GM03348 (cell line): ENCODE measurements at places on chromosomes 1 and 21.

- peak; percentile 18 for DNase-seq
These were observed 1.5 kb downstream of the ITSN1 start for GRCh38 chr21:33643658-33644311.

GRCh38 chr1:198352975-198353695 lies 187.3 kb downstream of the ATP6V1G3 start:
- DNase-seq, result no peak

DNA sequence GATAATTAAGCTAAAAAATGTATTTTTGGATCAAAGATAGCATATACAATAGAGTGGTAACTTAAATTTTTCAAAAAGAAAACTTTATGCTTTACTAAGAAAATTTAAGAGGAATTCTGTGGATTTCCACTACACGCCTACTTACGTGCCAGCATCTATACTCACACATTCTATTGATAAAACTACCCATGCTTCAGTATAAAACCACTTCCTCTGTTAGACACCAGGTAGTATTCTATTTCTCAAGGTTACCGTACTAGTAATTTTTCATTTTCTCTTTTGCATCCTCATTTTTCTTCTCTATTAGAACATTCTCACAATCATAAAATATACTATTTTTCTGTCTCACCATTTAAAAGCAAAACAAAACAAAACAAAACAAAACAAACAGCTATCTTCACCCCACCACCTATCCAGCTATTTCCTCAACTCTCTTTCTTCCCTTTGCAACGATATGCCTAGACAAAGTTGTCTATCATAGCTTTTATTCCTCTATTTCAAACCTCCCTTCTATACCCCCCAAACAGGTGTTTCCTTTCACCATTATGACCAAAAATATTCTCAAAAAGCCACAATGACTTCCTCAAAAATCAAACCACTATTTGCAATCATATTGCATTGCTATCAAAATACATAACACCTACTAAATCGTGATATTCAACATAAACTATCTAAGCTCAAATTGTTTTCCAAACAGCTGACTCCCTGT lies 1652.0 kb downstream of the MRPL39 start:
- DNase-seq, result no peak

GRCh38 chr1:238621405-238621804 lies 730.7 kb upstream of the ZP4 start:
- no peak for DNase-seq

DNA sequence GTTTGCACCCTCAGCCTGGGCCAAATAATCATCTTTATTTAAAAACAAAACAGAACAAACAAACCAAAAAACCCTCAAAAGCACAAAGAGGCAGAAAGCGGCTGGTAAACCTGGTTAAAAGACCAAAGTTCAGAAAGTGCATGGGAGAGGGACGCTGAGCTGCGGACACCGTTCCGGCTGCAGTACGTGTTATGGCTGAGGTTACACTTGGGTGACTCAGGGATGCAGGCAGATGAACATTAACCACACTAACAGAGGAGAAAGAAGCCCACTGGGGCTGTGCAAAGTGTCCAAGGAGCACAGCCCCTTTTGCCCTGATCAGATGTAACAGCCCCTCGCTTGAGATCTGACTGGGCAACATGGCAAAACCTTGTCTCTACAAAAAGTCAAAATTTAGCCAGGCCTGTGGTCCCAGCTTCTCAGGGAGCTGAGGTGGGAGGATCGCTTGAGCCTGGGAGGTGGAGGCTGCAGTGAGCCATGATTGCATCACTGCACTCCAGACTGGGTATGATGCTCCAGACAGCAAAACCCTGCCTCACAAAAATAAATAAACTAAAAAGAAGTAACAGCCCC lies 28.3 kb downstream of the GPR157 start:
- DNase-seq, result no peak

DNA sequence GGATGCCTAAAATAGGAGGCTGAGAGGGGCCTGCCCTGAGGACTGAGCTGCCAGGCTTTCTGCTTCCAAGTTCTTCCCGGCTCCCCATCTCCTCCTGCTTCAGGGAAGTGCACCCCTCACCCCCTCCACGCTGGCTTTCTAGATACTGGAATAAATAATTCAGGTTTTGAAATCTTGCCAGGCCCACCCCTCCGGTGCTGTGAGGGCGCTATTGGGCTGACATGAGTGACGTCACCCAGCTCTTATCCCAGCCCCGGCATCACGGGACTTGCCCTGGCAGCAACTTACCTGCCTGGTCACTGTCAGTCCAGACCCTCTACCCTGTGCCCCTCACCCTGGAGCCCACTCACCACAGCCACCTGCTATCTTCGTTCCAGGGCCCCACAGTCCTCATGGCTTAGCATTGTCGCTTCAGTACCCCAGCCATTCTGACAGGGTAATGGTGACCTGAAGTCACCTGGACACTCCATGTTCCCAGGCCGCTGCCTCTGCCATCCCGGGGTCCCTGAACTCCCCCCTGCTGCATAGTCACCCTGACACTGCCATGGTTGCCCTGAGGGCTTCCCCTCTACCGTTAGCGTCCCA lies 819 bp upstream of the GPR3 start:
- DNase-seq, result peak; percentile 59

DNA sequence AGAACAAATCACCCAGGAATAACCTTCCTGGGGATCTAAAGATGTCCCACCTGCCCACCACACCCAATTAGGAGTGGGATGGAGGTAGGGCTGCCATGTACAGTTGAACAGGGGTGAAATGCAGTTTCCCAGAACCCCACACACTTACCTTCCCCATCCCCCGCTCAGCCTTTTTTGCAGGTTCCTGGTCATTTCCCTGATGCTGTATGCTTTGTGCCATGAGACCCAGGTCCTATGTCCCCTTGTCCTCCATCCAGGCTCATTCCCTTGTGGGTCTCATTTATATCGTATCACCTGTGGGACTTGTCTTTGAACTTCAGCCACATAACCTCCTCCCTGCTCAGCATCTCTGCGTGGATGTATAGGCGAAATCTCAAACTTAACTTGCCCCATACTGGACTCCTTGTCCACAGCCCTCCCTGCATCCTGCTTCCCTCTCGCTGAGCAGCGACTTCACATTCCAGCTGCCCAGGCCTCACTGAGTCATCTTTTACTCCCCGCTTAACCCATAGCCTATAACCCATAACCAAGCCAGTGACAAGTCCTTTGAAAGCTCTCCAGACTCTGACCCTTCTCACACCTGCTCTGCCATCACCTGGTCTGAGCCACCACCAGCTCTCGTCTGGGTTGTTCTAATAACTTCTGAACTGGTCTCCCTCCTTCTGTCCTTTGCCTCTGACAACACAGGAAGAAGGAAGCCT lies 4.7 kb downstream of the LDLRAD2 start:
- peak; percentile 57 for DNase-seq

DNA sequence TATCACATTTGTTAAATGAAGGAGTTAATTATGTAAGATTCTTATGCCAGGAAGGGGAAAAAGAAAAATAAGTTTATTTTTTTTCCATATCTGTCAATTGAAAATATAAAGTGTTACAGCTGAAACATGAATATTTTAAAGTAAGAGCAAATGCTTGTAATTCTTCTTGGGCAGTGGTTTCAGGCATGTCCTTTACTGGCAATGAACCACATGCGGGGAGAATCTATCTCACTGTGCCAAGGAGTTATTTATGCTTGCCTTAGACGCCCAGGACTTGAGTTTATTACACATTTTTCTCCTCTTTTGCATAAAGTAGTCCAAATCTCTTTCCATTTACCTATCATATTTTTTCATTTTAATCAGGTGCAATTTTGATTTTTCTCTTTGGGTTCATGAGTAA lies 207.8 kb upstream of the NRIP1 start:
- peak; percentile 23 for DNase-seq

DNA sequence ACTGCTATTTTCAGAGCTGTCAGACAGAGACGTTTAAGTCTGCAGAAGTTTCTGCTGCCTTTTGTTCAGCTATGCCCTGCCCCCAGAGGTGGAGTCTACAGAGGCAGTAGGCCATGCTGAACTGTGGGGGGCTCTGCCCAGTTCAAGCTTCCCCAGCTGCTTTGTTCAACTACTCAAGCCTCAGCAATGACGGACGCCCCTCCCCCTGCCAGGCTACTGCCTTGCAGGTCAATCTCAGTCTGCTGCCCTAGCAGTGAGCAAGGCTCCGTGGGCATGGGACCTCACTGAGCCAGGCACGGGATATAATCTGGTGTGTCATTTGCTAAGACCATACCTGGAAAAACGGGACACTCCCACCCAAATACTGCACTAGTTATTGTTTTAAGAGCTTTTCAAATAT lies 219.7 kb downstream of the BRINP3 start:
- DNase-seq, result no peak

- no peak for DNase-seq
These were observed at the start of gene B3GALT6 for GRCh38 chr1:1232208-1232795. Gene B3GALT6 (plus strand): TSS chr1:1232237. CDS start chr1:1232279, 42 bp downstream.

GRCh38 chr21:20698585-20698984 lies 299.6 kb upstream of the NCAM2 start:
- no peak for DNase-seq

DNA sequence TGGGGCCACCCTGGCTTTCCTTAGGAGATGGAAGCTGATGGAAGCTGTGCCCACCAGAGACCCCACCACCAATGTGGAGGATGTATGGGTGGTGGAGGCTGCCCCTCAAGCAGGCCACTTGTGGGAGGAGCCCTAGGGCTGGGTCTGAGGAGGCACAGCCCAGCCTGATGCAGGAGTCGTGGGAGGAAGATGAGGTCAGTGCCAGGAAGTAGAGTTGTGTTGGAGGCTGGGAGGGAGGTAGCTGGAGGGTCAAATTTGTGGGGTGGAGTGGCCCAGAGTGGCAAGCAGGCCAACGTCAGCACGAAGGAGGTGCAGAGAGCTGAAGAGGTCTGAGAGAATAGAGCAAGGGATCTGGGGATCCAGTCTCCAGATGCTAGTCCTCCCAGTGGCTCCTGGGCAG lies 119.0 kb upstream of the USP24 start:
- no peak for DNase-seq

DNA sequence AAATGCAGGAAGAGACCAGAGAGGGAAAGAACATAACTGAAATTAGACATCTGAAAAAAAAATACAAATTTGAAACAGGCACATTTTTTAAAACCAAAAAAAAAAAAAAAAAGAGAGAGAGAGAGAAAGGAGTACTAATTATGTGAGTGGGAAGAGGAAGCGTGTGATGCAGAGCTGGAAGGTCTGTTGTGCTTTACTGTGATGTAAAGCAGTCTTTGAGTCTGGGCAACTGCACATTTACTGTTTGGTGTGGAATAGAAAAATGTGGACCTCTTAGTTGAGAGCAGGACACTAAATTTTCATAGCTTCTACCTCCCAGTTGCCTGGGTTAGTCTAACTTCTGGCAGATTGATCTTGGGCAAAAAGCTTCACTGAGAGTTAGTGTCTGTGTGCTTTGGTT lies 16.5 kb downstream of the LHX9 start:
- DNase-seq, result no peak

DNA sequence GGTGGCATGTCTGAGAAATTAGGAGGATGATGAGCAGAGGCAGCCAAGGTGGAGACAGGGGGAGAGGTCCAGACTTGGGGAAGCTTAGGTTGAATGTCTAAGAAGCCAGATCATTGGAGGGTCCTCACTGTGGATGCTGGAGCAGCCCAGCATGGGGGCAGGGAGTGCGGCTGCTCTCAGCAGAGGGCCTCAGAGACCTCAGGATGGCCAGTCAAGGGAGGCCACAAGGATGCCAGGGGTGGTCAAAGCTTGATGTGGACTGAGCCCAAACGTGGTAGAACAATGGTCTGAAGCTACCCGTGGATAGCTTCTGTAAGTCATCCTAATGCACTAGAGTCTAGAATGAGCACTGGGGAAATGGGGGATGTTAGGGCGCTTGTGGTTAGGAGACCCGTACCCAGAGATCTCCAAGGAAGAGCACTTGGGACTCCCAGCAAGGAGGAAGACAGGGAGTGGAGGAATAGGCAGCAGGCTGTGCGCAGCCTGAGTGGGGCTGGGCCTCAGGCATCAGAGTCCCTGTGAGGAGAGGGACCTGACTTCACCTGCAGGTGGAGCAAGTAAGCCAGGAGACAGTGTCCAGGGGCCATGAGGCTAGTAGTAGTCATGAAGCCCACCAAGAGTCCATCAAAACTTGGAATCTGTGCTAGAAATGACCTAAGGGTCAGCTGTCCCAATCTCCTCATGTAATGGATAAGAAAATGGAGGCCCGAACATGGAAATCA lies 4.3 kb upstream of the S100A9 start:
- no peak for DNase-seq

DNA sequence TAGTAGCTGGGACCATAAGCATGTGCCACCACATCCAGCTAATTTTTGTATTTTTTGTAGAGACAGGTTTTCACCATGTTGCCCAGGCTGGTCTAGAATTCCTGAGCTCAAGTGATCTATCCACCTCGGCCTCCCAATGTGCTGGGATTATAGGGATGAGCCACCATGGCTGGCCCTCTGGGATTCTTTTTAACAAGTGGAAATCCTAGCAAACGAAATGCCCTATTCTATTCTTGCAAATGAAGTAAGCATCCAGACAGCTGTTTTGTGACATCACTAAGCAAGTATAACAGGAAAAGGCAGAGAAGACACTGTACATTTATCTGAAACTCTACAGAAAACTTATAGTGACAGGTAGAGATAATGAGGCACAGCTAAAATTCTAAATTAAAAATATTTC lies 86.4 kb downstream of the DDAH1 start:
- no peak for DNase-seq

DNA sequence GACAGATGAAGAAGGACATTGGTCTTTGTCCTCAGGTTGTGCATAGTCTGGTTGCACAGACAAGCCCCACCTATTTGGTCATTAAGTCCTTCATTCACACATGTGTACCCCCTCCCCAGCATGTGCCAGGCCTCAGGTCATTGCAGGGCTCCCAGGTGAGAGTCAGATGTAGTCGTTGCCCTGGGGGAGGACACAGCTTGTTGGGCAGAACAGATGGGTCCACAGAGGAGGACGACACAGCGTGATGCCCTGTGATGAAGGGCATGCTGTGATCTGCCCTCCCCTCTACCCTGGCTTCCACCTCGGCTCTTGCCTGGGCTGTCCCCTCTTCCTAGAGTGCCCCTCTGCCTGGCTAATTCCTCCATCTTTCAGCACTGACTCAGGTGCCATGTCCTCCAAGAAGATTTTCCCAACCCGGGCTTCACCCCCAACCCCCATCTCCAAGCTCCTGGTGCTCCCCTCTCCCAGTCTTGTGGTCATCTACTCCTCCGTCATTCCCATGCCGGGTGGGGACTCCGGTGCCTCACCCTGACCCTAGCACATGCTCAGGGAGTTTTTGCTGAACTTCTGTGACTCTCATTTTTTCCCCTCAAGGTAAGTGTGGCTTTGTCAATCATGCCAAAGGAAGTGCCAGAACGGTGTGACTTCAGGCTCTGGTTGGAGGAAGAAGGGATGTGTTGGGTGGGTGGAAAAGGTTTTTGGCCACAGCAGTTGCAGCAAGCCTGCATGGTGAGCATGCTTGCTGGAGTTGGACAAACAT lies 220.5 kb downstream of the FOXD2 start:
- no peak for DNase-seq

DNA sequence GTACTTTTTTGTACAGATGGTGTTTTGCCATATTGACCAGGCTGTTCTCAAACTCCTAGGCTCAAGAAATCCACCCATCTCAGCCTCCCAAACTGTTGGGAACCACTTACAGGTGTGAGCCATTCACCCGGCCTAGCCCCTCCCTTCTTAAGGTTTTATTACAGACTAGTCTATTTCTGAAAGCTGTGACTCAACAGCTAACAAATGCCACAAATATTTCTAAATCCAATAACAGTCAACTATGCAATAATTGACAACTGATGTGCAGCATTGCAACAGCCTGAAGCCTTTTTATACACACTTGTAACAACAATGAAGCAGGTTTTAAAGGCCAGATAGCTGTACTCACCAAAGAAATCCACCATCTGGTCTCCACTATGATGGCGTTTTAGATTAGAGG lies 51.4 kb downstream of the GRIK1 start:
- no peak for DNase-seq
